ENCODE measurements at places on chromosomes 13 and 19.

DNA sequence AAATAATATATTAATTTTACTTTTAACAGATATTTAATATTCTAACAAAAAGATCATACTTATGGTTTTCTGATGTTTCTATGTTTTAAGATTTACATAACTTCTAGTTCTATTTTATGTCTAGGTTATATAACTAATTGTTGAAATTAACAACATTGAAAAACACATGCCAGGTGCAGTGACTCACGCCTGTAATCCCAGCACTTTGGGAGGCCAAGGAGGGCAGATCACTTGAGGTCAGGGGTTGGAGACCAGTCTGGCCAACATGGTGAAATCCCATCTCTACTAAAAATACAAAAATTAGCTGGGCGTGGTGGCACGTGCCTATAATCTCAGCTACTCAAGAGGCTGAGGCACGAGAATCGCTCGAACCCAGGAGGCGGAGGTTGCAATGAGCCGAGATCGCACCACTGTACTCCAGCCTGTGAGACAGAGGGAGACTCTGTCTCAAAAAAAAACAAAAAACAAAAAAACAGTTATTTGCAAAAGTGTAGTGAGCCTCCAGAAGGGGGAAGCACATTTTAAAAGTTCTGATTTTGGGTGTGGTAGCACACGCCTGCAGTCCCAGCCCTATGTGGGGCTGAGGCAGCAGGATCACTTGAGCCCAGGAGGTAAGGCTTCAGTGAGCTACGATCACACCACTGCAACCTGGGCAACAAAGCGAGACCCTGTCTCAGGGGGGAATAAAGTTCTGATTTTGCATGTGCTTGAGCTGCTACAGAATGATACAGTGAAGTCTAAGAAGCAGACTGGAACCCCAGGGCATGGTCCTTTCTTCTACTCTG, 18.7 kb downstream of the MIPEP start:
- no peak for DNase-seq

GRCh38 chr19:4375164-4376027, 25.0 kb downstream of the SH3GL1 start:
- no peak for DNase-seq

DNA sequence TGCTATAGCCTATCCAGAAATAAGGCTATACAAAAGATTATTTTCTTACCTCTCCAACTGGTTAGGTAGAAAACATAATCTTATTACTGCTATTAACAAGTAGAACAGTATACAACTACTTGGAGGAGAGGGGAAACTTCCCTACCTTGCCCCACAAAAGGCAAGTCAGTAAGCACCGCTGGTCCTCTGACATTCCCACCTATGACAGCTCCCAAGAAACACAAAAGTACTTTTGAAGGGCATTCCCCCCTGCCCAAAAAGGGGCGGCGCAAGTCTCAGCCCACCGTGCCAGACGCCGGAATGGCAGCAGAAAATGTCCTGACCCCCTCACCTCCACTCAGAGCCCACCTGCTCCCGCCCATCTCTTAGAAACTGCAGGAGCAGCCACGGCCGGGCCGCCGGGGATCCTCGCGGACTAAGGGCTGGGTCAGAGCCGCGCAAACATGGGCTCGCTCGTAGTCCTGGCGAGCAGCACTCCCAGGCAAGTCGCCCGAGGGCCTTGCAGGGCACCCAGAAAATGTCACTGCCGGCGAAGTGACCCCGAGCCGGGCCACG, 437 bp downstream of the SUCLA2 start:
- DNase-seq, result no peak

DNA sequence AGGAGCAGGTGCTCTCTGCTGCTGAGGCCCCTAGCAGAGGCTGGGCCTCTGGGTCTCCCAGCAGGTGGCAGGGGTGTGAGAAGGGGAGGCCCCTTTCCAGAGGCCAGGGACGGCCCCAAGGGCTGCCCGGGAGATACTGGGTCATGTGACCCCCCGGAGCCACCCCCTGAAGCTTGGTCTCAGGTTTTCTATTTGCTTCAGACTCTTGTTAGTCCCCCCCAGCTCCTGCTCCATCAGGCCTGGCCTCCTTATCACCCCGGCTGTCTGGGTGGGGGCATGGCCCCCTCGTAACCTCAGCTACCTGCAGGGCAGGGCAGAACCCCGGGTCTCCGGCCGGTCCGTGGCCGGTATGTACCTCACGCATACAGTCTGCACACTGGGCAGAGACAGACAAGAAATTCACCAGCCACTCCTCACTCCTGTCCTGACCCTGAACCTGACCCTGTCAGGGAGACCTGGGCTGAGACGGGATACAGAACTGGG, 13.2 kb upstream of the TCF3 start:
- no peak for DNase-seq

- no peak for DNase-seq
Measured at GRCh38 chr13:46035066-46035465, 17.5 kb downstream of the ZC3H13 start.

DNA sequence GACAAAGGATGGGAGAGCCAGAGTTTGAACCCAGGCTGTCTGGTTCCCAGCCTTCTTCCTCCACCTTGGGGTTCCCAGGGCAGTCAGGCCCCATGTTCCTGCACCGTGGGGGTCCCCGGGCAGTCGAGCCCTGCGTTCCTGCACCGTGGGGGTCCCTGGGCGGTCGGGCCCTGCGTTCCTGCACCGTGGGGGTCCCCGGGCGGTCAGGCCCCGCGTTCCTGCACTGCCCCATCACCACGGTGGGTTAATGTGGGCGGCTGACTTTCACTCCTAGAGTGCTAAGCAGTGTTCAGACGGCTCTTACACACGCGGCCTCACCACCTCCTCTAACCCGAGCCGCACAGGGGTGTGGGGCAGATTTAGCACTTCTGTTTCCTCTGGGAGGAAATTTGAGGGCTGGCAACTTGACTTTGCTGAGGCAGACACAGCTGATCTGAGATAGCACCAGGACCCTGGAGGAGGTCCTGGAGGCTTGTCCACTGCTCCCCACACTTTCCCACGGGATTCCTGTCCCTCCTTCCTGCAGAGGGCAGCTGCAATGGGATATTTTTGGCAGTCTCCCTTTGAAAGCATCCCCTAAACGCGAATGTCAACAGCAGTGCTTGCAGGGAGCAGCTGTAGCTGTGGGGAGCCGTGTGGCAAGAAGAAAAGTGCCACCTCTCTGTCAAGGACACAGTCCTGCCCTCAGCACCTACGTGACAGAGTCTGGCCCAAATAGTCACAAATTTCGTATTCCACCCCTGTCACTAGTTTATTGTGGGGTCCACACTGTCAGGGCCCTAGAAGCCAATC, 239.4 kb downstream of the TEX29 start:
- DNase-seq, result no peak

DNA sequence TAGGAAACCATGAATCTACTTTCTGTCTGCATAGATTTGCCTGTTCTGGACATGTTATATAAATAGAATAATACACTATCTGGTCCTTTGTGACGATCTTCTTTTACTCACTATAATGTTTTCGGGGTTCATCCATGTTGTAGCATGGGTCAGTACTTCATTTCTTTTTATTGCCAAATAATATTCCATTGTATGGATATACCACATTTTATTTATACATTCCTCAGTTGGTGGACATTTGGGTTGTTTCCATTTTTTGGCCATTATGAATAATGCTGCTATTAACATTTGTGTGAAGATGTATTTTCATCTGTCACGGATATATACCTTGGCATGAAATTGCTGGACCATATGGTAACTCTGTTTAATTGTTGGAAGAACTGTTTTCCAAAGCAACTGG, 6.8 kb downstream of the BIVM start:
- DNase-seq, result no peak

DNA sequence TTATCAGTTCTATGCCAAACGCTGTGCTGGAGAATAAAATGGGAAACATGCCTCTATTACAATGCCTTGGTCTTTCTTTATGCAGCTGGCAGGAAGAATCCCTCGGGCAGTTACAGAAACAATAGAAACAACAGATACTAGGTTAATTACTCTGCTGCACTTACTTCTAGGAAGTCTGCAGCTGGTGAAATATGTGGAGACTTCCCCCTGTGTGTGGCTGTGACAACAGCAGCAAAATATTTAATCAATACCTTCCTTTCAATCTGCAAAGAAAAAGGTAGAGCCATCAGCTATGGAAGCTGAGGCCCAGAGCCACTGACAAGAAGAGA, 9.9 kb downstream of the STOML3 start:
- DNase-seq, result no peak

Measured in iPS DF 19.7 (cell line).